ENCODE measurements at places on chromosomes 2 and 18.

GRCh38 chr2:158782616-158783015, 12.5 kb upstream of the DAPL1 start:
- no peak for DNase-seq

DNA sequence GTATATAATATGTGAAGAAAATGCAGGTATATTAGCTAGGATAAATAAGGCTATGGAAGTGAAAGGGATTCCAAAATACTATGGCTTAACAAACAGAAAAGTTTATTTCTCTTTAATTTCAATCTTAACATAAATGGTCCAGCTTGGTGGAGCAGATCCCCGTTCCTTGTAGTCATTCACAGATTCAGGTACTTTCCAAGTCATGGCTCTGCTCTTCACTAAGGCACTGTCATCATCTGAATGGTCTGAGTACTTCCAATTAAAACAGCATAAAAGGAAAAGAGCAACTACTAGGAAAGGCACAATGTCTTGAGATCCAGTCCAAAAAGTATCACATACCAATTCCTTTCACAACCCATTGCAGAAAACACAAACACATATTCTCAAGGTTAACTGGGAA, 63.4 kb downstream of the OLA1 start:
- no peak for DNase-seq

DNA sequence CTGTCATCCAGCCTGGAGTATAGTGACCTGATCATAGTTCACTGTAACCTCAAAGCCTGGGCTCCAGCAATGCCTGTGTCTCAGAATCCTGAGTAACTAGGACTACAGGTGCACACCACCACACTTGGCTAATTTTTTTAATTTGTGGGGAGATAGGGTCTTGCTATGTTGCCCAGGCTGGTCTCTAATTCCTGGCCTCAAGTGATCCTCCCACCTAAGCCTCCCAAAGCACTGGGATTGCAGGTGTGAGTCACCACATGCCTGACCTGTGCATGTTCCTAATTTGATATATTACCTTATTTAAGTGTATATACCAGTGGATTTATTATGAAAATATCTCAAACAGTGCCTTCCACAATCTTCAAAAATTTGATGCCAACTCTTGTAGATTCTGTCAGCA, 123.6 kb upstream of the XIRP2 start:
- DNase-seq, result no peak

DNA sequence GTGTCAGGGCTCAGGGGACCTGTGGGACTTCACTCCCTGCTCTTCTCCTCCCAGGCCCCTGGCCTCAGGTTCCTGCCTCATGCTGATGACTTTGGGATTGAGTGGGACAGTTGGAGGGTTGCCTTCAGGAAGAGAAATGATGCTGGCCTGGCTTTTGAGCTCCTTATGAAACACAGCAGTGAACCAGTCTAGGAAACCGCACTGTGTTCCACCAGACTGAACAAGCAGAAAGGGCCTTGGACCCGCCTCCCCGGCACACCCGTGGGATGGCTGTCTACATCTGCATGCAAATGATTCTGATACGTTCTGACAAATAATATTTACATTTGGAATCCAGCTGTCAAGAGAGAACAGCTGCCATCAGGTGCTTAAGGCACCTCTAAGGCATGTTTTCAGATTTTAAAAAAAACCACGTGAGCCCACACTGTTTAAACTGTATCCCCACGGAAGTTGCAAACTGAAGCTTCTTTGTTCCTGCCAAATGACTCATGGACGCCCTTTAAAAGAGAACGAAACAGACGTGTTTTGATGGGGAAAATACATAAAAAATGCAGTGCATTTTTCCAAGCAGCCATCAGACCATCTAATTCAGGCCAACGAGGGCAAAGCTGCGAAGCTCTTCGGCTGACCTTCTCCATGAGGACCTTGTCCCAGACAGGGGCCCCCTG, 27.6 kb upstream of the ASAP2 start:
- no peak for DNase-seq

DNA sequence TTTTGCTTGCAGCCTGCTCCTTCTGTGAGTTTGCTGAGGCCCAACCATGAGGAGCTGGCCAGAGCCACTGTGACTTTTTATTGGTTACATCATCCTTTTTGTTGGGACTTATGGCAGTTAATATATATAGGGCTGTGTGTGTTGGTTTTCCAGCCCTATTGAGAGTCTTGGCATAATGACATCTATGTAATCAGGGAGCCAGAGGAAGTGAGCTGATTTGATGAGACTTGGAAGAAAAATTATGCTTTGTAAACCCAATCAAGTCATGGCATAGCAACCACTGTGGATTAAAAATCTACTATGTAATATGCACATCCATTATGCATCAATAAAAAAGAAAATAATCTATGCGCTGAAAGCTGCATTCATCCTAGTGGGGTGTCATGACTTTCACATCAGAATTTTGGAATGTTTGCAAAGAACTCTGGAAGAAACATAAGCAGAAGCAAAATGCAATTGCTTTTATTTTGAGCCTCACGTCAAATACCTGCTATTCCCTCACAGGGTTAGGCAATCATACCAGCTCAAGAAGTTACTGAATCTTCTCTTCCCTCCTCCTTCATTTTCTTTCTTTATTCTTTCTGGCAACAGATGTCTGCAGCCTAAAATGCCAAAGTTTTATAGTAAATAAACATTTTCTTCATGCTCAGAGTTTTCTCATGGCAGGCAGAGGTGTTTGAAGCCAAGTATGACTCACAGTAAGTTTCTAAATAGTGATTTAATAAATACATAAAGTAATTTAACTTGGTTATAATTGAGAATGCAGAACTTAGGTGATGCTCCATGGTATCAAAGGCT, 308.5 kb downstream of the KCNS3 start:
- DNase-seq, result no peak

GRCh38 chr2:68193787-68194372, 36.2 kb downstream of the PNO1 start:
- DNase-seq, result no peak

- DNase-seq, result no peak
Observed at GRCh38 chr2:205684871-205685313, 2.6 kb downstream of the NRP2 start.

GRCh38 chr2:19747310-19748072, 154.3 kb downstream of the TTC32 start:
- DNase-seq, result no peak

- no peak for DNase-seq
Observed at GRCh38 chr2:211435331-211435730, 878.9 kb downstream of the CPS1 start.

DNA sequence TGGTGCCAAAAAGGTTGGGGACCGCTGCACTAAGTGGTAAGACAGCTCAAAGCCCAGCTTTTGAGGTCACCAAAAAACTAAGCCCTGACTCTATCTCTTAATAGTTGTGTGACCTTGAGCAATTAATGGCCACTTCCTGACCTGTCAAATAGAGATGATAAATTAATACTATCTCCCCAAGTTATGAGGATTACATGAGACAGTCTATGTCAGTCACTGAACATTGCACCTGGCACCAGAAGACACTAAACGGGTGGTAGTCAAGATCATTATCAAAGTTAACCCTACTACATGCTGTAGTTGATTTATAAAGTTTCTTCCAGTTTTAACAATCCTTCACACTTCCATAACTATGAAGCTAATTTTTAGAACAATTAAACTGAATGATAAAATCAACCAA, 36.5 kb downstream of the STPG4 start:
- DNase-seq, result no peak

DNA sequence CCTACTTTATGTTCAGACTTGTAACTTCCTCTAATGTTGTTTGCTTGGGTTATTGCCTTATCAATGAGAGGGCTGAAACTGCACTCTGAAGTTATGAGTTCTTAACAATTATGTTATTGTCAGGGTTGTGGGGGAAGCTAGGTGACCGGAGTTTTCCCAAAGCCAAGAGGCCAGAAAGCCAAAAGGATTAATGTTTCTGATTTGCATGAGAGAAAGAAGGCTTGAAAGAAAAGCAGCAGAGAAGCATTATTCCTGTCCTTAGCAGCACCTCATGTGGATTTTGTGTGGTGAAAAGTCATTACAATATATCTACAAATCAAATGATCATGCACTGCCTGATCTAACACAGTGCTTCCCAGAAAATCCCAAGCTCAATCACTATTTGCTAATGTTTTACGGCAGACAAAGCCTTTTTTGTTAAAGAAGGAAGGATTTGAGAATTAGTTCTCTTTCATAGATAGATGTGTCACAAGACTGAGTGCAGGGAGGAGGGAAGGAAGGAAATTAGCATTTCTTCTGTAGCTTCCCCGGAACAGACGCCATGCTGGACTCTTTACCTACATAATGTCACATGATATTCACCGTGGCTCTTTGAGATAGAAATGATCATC, 203.2 kb downstream of the ALK start:
- DNase-seq, result peak; percentile 29

- no peak for DNase-seq
Observed at GRCh38 chr2:121049131-121049530, 235.9 kb downstream of the TFCP2L1 start.

GRCh38 chr18:35038881-35039491, 2.2 kb upstream of the MAPRE2 start:
- no peak for DNase-seq

DNA sequence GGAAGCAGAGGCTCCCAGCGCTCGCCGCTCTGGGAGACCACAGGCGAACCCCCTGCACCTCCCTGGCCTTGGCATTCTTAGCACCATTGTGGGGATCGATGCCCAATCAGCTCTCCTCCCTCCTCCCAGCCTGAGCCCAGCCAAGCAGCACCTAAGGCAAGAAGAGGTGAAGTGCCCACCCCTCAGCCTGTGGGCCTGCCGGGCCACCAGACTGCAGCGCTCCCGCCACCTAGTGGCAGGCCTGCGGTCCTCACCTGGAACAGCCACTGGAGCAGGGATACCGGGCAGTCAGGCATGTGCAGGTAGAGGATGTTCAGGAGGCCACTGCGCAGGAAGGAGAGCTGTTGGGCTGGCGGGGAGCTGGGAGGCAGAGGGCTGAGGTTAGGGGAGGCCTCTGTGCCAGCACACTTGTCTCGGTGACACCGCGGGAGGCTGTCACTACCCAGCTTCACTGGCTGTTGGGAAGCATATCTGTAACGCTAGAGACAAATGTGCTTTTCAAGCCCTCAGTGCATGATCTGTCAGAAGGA, 35.2 kb downstream of the FAM178B start:
- peak; percentile 87 for DNase-seq

DNA sequence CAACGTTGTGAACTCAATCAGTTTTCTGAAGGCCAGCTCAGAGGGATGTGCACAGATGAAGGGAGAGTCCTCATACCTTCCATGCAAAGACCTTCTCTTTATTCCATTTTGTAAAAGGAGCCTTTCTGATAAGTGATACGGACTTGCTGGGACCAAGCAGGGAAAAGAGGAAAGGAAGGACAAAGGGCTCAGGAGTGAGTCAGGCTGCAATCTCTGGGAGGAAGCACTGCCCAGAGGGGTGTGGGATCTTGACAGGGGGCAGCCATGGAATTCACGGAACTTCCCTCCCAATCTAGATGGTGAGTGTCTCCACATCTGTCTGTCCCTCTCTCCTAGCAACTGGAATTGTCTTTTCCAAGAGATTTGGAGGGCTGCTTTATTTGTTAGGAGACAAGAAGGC, 281.4 kb upstream of the CELF4 start:
- DNase-seq, result no peak

- DNase-seq, result no peak
Observed at GRCh38 chr2:199441759-199442158, 16.0 kb downstream of the SATB2 start.

DNA sequence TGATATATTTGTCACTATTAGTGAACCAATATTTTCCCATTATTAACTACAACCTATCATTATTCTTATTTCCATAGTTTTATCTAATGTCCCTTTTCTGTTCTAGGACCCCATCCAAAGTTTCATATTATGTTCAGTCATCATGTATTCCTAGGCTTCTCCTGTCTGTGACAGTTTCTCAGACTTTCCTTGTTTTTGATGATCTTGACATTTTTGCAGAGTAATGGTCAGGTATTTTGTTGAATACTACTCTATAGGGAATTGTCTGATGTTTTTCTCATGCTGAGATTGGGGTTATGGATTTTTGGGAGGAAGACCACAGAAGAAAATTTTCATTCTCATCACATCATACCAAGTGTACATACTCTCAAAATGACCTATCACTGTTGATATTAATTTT, 684.6 kb downstream of the PLCL1 start:
- no peak for DNase-seq

DNA sequence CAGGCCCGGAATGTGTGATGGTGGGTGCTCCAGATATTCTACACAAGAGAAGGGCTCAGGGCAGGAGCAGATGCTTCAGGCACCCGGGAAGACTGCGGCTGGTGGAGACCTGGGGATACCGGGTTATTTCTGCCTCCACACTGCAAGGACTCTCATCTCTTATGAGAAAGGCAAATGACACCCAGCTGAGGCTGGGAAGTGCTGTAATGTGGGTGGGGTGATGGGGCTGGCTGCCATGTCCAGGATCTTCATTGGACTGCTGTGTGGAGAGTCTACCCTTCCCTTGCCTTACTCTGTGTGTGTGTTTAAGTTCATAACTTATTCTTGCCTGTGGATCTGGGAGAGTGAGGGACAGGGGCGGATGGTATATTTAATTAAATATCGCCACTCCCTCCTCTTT, 124.1 kb downstream of the KLHL29 start:
- DNase-seq, result no peak

DNA sequence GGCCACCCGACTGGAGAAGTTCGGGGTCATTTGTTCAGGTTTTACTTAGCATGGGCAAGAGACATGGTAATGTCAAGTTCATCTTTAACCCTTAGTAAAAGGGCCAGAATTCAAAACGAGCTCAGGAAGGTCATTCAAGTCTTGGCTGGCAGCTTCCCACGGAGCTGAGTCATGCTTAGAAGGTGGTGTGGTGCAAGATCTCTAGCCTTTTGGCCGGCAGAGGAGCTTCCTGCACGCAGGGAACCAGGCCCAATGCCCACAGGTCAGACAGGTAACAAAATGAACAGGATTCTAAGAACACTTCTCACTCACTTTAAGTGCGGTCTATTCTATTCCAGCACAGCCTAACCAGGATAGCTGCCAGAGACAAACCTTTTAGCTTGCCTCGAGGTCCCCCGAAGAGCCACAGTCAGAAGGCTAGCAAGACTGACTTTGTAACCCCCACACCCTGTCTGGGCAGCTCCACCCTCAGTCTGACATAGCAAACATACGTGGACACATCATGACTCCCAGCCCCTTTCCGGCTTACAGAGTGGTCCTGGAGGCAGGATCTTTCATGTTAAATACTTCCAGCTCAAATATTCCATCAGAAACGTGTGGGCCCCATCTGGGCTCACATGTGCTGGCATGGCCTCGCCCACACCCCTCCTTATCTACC, 292.7 kb downstream of the BCL11A start:
- DNase-seq, result no peak

- no peak for DNase-seq
Observed at GRCh38 chr2:140234116-140234515, 1453.9 kb upstream of the NXPH2 start.

DNA sequence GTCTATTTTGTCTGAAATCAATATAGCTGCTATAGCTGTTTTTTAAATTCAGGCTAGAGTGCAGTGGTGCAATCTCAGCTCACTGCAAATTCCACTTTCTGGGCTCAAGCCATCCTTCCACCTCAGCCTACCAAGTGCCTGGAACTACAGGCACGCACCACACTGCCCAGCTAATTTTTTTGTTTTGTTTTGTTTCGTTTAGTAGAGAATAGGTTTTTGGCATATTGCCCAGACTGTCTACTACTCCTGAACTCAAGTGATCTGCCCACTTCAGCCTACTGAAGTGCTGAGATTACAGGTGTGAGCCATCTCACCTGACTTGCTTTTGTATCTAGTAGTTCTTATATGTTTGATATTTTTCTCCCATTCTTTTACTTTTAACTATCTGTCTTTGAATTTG, 259.7 kb downstream of the CDH19 start:
- DNase-seq, result no peak

Measured in HAP-1 (cell line).